Activated CD8-positive, alpha-beta memory T cell treated with anti-CD3 and anti-CD28 coated beads, Interleukin-2, amount 10 ng/mL, durations not matched to agents 7 days and 5 days (primary cell): ENCODE measurements at places on chromosomes 4 and X.
A peak's percentile ranks its signal among the peaks of the same experiment; 100 is the strongest.

GRCh38 chr4:65865489-65865888 lies 195.2 kb upstream of the EPHA5 start:
- DNase-seq, result no peak

DNA sequence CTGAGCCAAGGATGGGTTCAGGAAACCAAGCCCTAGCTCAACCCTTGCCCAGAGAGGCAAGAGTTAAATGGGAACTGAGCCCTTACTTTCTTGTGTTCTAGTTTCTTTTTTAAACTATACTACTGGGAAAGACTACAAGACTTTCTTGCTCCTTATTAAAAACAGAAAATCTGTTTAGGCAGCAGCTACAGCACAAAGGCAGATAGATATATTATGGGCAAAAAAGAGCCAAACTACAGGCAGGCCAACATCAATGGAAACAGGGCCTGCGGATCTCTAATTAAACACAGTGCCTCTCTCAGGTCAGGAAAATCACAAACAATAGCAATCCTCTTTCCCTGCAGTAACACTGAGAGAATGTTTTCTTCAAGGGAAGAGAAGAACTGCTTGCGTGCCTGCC lies 226.0 kb downstream of the LDB2 start:
- no peak for DNase-seq

GRCh38 chr4:168521721-168522120 lies 24.9 kb downstream of the PALLD start:
- no peak for DNase-seq

DNA sequence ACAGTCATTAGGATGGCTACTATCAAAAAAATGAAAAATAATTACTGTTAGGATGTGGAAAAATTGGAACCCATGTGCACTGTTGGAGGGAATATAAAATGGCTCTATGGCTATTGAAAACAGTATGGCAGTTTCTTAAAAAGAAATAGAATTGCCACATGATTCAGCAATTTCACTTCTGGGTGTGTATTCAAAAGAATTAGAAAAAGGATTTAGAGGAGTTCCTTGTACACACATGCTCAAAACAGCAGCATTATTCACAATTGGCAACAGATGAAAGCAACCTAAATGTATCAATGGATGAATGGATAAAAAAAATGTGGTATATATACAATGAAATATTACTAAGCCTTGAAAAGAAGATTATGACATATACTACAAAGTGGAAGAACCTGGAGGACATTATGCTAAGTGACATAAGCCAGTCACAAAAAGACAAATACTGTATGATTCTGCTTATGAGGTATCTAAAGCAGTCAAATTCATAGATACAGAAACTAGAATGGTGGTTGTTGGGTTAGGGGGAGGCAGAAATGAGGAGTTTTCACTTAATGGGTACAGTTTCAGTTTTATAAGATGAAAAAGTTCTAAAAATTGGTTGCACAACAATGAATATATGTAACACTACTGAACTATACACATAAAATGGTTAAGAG lies 123.2 kb downstream of the ELOVL6 start:
- DNase-seq, result no peak

DNA sequence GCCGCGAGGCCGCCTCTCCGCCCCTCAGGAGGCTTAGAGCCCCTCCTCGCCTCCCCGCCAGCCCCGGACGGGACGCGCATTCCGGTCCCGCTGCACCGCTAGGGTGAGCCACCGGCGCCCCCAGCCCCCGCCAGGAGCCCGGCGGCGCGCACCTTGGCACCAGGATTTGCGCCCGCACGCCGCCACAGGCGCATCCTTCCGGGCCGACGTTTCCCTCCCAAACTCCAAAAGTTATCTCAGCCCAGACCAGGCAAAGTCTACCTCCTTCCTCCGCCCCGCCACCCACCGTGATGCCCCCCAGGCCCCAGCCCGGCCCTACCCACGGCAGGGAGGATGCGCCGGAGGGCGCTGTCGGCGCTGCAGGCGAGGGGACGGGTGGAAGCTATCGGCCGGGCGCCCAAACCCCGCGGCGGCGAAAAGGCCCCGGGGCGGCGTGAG lies 538 bp downstream of the SCML2 start:
- no peak for DNase-seq

GRCh38 chr4:164648151-164648848 lies 105.6 kb upstream of the SMIM31 start:
- no peak for DNase-seq

GRCh38 chr4:159368320-159368719 lies 265.4 kb downstream of the RAPGEF2 start:
- DNase-seq, result no peak

DNA sequence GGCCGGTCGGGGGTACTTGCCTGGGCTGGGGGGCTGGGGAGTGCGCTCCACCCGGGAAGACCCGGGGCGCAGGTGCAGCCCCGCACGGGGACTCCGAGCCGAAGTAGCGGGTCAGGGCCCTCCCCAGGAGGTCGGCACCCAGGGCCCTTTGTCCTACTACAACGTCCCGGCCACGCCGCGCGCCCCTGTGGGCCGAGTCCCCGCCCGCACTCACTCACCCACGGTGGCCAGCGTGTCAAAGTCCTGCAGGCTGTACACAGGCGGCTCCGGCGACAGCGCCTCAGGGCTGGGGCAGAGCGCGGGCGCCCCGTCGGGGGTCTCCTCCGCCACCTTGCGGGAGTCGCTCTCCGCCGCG lies 602 bp downstream of the PRKX start:
- DNase-seq, result no peak

DNA sequence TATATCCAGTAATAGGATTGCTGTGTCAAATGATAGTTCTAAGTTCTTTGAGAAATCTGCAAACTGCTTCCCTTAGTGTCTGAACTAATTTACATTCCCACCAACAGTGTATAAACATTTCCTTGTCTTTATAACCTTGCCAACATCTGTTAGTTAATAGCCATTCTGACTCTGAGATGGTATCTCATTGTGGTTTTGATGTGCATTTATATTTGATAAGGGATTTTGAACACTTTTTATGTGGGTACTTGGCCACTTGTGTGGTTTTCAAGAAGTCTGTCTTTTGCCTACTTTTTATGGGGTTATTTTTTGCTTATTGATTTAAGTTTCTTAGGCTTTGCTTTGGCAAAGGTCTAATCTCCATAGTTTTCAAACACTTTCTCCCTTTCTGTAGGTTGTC lies 189.9 kb upstream of the CXCL13 start:
- DNase-seq, result no peak

- no peak for DNase-seq
Measured at GRCh38 chr4:96063639-96064038, 223.7 kb downstream of the PDHA2 start.

DNA sequence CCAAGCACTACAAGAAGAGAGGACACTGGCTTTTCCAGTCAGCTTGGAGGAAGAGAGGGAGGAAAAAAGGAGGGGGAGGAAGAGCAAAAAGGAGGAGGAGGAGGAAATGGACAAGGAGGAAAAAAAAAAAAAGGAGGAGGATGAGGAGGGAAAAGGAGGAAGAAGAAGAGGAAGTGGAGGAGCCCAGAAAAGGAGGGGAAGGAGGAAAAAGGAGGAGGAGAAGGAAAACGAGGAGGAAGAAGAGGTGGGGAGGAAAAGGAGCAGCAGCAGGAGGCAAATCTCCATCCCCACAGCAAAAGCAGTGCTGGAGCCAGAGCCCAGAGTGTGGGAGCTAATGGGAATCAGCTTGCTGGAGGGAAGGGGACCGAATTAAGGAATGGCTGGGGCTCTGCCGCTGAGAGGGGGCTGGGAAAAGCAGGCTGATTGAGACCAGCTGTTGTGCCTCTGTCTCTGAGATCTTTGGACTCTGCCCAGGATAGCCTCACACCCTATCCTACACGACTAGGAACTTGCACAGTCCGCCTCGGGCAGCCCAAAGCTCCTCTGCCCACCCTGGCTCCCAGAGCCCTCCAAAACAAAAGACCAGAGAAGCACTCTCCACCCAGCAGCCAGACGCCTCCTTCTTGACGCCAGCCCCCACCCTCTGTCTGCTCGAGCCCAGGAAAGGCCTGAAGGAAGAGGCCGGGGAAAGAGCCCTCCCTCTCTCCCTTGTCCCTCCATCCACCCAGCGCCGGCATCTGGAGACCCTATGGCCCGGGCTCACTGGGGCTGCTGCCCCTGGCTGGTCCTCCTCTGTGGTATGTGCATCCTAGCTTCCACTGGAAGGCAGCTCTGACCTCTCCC lies at the start of gene XPNPEP2:
XPNPEP2 (plus strand) TSS at position 514 of the 843 bp plus-strand sequence; CDS start at position 749, 235 bp downstream.
- DNase-seq, result no peak

DNA sequence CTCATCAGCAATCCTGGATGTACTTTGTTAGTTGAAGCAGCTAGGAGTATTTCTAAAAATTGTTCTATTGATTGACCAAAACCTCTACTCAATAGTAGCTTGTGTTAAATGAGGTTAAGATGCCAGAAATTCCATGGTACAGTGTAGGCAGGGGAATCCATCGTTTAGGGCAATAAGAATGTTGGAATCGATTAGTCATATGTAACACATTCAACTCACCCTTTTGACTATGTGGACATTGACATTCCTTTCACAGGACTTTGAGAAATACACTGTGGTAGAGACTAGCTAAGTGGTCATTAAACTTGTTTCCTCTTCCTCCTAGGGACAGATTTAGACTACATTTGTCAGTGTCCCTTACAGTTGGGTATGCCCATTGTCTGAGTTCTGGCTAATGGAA lies 40.2 kb downstream of the KDM5C start:
- DNase-seq, result no peak

DNA sequence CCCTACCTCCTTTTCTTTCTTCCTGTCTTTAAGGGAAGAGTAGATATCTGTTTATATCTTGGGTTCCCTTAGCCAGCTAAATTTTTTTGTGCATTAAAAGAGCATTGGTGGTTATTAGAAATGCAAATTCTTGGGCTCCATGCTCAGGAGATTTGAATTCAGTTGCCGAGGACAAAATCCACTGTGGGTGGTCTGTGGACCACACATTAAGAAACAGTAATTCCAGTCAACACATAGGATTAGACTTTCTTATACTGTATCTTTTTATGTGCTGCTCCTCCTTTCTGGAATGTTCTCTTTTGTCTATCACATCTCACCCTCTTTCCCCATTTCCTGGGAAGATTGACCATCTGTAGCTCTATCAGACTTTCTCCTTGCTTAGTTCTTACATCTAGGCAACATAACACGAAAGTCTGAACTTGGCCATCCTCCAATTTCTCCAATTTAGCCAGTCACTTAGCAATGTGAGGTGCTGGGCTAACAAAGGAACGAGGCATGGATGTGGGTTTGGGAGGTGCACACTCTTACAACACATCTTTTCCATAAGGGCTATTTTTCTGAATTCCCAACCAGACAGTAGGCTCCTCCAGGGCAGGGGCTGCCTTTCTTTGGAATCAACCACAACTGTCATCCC lies 5.3 kb upstream of the PDLIM3 start:
- DNase-seq, result no peak

GRCh38 chr4:165844161-165844560 lies 28.9 kb upstream of the TLL1 start:
- no peak for DNase-seq

DNA sequence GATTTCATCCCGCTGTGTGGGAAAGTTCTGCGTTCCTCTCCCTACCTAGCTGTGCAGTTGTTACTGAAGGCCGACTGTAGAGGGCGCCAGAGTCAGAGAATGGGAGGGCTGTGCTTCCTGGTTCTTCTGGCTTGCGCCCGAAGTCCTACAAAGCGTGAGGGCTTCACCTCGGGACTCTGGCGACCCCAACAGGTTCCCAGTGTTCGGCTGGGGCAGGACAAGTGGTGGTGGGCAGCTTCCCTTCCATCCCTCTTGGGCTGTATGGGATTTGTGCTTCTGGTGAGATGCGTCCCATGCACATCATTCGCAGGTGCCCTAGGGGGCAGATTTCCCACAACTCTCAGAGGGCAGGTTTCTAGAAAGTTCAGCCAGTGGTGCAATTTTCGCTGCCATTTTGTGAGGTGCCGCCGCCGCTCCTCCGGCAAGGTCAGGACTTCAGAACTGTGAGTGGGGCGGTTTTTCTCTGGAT lies 27.3 kb downstream of the CT45A1 start:
- DNase-seq, result peak; percentile 60

GRCh38 chr4:8164194-8164565 lies 5.6 kb upstream of the ABLIM2 start:
- no peak for DNase-seq

- DNase-seq, result peak; percentile 40
Measured at GRCh38 chrX:155632431-155633100, 19.8 kb upstream of the TMLHE start.

- peak; percentile 95 for DNase-seq
Measured at GRCh38 chrX:19343535-19344408, at the start of gene PDHA1. TSS of gene PDHA1 (plus strand) at chrX:19343927. CDS start at chrX:19344038, 111 bp downstream.

DNA sequence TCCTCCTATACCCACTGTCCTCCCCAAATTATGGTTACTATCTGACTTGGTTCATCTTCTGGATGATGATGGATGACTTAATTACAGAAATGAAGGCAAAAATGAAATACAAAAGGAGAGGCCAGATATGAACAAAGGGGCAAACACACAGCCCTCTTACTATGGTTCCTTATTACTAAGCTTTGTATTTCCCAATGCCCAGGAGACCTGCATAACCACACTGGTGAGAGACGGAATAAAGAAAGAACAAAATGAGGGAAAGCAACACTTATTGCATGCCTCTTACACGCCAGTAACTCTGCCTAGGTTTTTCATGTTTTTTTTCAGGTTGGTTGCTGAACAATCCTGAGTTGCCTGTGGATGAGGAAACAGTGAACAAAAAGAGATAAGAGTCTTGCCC lies 120.5 kb downstream of the SLC10A7 start:
- DNase-seq, result no peak

DNA sequence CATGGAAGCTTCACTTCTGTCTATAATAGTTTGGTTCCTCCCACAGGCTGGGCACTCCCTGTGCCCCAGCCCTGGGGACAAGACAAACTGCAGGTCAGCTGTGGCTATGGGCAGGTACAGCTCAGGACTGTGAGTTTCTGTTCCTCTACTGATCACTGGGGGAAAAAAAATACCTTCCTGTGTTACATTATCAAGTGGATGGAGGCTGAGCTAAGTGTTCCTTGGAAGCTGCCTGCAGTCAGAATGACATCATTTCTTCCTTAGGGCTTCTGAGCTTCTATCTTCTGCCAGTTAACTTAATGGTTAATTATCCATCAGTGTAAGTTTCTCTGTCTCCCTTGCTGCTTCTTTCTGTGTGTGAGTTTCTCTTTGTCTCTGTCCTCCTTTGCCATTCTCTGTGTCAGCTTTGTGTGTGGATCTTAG lies 4.6 kb downstream of the RAB33A start:
- DNase-seq, result no peak

GRCh38 chr4:179678093-179678814 lies 2236.0 kb upstream of the AGA start:
- no peak for DNase-seq

GRCh38 chr4:56655627-56656345 lies 25.3 kb downstream of the HOPX start:
- peak; percentile 63 for DNase-seq

GRCh38 chr4:153249199-153250041 lies 45.2 kb downstream of the TRIM2 start:
- peak; percentile 82 for DNase-seq

- no peak for DNase-seq
Measured at GRCh38 chr4:176198316-176198903, 3.0 kb upstream of the SPATA4 start.
